COR-L47 (cell line): ENCODE measurements at places on chromosomes 2 and 18.

- DNase-seq: no peak
These were observed 22.8 kb downstream of the GPC1 start for GRCh38 chr2:240458044-240458899.

DNA sequence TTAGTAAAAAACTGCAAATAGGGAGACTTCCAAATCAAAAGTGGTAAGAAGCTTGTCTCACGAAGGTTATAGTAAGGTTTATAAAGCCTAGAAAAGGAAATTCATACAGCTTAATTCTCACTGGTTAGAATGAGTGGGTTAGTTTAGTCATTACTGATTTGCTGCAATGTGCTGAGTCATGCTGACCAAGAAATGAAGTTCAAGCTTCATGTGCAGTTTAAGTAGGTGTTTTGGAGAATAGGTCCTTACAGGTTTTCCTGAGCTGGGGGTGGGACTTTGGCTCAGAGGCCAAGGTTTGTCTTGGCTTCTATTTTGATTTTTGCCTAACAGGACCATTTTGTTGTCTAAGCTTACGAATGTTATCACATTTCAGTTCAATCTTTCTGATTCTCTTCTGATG, 15.1 kb downstream of the CLIP4 start:
- DNase-seq: no peak

- DNase-seq: no peak
These were observed 7.1 kb downstream of the HOXD8 start for GRCh38 chr2:176136374-176137251.

- DNase-seq: no peak
These were observed 204.6 kb upstream of the TNP1 start for GRCh38 chr2:217064234-217065011.

DNA sequence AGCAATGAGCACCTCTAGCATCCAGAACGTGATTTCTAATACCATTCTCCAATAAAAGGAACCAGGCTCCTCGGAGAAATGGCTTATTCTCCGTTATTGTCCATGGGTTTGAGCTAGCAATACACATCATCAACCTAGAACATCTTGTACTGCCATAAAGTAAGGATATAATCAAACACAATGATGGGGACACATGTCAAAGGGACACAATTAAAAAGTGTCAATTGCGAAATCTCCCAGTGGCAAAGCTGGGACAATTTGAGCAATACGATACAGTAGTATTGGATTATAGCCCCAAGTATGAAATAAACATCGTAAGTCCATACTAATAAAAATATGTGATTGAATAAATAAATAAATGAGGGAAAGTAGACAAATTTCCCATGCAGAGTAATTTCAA, 108.4 kb downstream of the CTNNA2 start:
- DNase-seq: no peak

DNA sequence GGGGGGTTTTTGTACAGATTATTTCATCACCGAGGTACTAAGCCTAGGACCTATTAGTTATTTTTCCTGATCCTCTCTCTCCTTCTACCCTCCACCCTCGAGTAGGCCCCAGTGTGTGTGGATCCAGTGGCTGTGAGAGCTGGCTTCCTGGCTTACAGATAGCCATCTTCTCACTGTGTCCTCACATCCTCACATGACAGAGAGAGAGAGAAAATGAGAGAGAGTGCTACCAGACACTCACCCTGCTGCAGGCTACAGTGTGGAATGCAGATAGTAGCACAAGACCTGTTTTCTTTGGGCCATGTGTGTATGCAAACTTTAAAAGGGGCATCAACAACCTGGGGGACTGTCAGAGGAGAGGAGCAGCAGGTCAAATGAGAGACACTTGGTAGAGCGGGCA, 9.5 kb downstream of the KCNK3 start:
- DNase-seq: no peak

DNA sequence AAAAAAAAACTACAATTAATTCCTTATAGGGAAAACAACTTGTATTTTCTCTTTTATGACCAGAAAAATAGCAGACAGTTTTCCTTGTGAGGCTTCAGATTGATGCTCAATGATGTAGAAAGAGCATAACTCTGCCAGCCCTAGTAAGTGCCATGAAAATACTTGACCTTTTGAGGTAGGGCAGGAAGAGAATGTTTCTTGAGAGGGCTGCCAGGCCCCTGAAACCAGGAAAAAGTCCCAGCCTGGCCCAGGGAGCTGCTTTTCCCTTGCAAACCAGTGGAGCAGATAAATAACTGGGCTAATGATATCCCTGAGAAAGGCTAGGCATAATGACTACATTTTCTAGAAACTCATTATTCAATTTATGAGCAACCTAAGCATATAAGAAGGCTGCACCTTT, 126.8 kb downstream of the SLC8A1 start:
- no peak for DNase-seq

- DNase-seq: no peak
These were observed 98.9 kb downstream of the CSRNP3 start for GRCh38 chr2:165568361-165568760.

DNA sequence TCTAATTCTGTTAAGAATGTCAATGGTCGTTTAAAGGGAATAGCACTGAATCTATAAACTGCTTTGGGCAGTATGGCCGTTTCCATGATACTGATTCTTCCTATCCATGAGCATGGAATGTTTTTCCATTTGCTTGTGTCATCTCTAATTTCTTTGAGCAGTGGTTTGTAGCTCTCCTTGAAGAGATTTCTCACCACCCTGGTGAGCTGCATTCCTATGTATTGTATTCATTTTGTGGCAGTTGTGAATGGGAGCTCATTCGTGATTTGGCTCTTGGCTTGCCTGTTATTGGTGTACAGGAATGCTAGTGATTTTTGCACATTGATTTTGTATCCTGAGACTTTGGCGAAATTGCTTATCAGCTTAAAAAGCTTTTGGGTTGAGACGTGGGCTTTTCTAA, 38.3 kb upstream of the WDR75 start:
- no peak for DNase-seq

- DNase-seq: no peak
These were observed 169.6 kb downstream of the KCNS3 start for GRCh38 chr2:18047896-18048657.

DNA sequence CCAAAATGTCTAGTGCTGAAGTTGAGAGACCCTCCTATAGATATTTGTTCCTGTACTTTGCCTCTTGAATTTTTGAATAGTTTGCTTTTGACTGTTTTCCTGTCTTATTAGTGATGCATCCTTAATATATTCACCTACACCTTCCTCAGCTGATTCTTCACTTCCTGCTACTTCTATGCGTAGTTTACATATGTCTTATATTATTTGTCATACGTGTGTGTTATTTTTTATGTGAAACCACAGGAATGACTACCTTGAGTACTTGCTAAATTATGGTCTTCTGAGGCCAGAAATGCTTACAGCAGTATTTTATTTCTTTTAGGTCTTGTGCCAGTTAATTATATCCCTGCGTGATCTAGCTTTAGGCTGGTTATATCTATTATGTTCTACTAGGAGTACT, 9.9 kb downstream of the UBE2E3 start:
- no peak for DNase-seq

DNA sequence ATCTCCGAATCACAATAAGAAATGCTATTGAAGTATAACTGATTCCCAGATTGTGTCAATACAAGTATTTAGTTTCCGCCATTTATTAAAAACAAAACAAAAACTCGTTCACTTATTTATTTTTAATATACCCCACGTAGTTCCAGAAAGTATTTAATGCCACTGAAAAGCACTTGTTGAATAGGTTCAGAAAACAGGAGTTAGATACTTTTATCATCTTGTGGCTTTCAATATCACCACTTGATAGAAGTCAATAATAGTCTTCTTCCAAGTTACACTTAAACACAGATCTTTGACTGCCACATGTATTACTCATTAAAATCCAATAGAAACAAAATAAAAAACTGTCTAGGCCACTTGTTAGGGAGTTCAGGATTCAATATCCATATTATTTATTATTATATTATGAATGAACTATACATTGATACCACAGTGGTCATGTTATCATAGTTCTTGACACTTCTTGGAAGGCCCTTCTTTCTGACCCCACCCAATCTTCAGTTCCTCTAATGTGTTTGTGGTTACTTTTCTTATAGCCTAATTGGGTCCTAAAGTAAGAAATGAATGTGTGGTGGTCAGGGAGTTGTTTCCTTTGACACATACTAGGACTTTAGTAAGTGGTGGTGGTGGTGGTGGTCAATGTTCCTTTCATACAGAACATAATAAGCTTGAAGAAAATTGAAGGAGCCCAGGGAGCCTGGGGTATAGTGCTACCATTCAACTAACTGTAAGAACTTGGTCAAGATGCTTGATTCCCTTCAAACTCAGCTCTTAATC, 221.3 kb upstream of the ITGA4 start:
- no peak for DNase-seq

- no peak for DNase-seq
These were observed 28.2 kb upstream of the BIN1 start for GRCh38 chr2:127134833-127135830.

GRCh38 chr2:240820607-240821428, 799 bp upstream of the KIF1A start:
- peak; percentile 84 for DNase-seq

DNA sequence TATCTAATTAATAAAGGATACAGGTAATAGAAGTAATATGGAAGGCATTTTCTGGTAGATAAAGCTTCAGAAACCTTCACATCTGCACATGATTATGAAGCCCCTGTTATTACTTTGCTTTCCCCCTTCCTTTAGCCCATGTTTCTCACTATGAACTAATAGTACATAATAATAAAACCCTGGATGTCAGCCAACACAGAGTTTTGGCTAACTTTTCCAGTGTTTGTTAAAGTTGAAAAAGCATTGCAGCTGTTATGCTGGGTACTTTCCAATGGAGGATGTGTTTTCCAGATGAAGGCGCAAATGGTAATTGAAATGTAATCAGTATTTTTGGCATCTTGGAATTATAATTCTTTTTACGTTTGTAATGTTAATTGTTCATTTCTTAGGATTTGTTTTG, 43.5 kb downstream of the SPTBN1 start:
- no peak for DNase-seq
